Thyroid gland (tissue), 4 donors: ENCODE measurements at places on chromosomes 4 and X. TPM values are rescaled to one million over a fixed set of nuclear protein-coding genes. Genes with fewer than 3 reads are reported as not detected.

Gene SLC16A2
- 24.0 TPM for total RNA-seq

Gene NXF2B
- total RNA-seq: not detected

Gene POU3F4
- not detected for total RNA-seq

DNA sequence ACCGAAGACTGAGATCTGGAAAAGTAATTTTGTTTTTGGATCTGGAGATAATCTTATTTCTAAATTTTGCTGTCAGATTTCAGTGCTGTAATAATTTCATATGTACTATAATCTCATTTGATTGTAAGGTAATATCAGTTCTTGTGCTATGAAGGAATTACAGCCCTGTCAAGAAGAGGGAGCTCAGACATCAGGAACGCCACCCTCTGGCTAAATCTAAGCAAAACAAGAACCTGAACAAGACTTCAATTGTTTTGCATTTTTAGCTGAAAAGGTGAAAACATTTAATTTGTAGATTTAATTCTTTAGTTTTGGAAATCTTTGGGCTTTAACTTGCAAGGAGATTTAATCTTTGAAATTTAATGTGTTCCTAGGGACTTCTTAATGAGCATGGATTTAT lies 525.4 kb upstream of the HS3ST1 start:
- no peaks in the 10 kb centered on the region for H3K36me3 ChIP-seq
- H3K4me3 ChIP-seq: no peak overlapping the region
- no peaks in the 10 kb centered on the region for H3K4me1 ChIP-seq
- no peak overlapping the region for H3K27ac ChIP-seq
- DNase-seq: no peak

DNA sequence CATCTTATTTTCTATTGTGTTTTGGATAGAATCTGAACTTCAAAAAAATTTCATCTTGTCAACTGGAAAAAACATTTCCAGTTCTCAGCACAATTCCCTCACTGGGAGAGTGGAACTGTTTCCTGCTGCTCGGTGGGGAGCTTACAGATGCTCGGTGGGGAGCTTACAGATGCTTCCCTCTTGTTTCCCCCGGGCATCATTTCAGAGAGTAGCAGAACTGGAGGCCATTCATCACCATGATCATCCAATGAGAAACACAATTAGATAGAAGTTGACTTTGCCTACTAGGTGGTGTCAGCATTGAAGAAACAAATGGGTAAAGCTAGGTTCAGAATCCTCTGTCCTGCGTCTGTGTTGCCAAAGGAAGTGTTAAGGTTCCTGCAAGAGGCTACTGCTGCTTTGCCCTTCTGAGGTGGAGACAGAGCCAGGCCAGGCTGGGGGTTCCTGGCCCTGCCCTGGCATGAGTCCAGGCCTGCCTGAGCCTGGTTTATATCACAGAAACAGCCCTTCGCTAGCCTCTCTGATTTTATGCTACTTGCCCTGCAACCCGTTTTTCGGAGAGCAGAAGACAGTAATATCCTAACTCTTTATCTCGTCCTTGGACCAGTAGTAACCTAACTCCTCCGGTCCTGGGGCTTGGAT lies 70.6 kb downstream of the TAPT1 start:
- H3K27me3 ChIP-seq: no peaks in the 10 kb centered on the region
- DNase-seq: no peak
- no peaks in the 10 kb centered on the region for H3K4me1 ChIP-seq
- H3K4me3 ChIP-seq: no peak overlapping the region
- H3K27ac ChIP-seq: no peak overlapping the region
